ENCODE measurements at places on chromosomes 2 and 18.

- no peak for DNase-seq
Observed at GRCh38 chr2:199602896-199603717, 145.4 kb upstream of the SATB2 start.

GRCh38 chr2:236915726-236916125 lies 170.0 kb upstream of the COPS8 start:
- no peak for DNase-seq

DNA sequence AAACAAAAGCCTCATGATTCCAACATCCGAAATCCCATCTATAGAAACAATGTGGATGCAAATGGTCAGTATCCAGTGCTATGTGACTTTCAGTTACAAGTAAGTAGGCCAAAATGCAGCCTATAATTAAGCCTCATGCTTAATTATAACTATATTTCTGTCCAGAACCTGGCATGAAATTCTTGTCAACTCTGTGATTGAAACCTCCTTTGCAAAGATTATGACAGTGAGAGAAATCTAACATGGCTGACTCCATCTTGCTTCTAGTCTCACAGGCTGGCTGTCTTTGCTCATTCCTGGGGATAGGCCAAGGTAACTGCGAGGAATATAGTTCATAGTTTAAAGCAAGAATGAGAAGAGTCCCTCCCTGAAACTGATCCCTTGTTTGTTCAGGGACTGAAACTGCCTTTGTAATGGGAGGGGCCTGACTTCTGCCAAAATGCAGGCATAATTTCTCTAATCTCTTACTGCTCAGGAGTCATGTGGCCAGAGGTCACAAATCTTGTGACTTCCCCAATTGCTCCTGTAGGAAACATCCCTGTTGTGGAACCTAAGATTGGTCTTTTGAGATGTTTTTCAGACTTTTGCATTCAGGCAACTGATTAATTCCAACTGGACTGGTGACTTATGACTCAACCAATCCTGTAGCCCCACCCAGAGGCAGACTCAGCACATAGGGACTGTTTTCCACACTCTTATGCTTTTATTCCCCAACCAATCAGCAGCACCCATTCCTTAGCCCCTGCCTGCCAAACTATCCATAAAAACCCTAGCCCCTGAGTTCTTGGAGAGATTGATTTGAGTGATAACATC lies 84.5 kb upstream of the TLK1 start:
- peak; percentile 54 for DNase-seq

GRCh38 chr18:79770501-79770815 lies 27.3 kb upstream of the KCNG2 start:
- no peak for DNase-seq

DNA sequence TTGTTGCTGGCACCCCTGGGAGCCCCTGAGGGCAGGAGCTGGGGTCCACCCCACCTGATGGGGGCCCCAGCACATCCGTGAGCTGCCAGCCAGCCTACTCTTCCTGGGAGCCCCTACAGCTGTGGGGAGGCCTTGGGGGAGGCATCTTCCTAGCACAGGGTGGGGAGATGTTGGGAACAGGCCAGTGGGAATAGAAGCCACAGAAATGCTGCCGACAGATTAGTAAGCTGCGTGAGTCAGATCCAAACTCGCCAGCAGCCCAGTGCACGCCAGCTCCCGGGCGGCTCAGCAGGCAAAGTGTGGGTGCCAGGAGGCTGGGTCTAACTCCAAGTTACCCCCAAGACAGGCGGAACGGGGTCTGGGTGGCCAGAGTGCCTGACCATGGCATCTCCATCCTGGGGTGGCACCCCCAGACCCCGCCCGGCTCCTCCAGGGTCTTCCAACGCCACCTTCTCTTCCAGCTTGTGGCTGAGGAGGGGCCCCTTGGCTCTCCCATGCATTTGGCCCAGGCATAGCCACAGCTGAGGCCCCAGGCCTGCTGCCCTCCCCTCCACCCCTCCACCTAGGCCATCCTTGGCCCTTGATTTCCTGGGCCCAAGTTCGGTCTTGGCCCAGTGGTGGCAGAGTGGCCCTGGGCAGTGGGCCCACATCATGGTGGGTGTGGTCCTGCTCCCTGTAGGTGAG lies 15.3 kb downstream of the CROCC2 start:
- DNase-seq, result no peak

GRCh38 chr18:45923138-45923537 lies 44.0 kb downstream of the EPG5 start:
- no peak for DNase-seq

DNA sequence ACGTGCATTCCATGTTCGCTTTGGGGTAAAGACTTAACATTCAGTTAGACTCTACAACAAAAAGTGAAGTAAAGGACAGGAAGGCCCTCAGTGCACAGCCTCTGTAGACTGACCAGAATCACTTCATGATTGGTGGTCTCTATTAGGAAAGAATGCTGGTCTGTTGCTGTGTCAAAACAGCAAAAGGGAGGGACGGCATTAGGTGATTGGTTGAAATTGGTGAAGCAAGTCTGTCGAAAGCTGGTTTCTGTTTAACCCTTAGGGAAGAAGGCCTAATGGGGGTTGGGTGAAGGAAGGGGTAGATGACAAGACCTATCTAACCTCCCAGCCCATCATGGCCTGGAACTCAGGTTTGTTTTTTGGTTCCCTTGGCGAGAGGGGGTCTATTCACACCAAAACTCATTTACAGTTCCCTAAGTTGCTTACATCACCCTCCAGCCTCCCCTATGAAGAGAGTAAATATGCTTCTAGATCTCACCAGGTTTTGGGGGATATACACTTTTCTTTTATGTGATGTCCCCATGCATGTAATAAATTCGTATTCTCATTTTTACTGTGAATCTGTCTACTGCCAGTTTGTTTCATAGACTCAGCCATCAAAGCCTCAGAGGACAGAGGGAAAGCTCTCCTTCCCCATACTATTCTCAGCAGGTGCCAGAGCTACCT lies 65.6 kb downstream of the TMEM17 start:
- no peak for DNase-seq

DNA sequence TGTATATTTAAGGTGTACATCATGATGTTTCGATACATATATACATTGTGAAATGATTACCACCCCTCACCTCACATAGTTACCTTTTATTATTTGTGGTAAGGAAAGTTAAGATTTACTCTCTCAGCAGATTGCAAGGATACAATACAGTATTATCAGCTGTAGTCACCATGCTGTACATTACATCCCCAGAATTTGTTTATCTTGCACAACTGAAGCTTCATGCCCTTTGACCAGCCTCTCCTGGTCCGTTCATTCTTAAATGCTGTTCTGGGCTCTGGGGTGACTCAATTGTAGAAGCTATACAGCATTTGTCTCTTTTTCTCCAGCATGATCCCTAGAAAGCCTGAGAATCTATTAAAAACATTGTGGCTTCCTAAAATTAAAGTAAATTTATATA lies 90.8 kb downstream of the PTPRM start:
- DNase-seq, result no peak

- DNase-seq, result no peak
Observed at GRCh38 chr2:77520641-77521547, 1.3 kb downstream of the LRRTM4 start.

GRCh38 chr2:127811397-127812321 lies 688 bp upstream of the WDR33 start:
- no peak for DNase-seq

DNA sequence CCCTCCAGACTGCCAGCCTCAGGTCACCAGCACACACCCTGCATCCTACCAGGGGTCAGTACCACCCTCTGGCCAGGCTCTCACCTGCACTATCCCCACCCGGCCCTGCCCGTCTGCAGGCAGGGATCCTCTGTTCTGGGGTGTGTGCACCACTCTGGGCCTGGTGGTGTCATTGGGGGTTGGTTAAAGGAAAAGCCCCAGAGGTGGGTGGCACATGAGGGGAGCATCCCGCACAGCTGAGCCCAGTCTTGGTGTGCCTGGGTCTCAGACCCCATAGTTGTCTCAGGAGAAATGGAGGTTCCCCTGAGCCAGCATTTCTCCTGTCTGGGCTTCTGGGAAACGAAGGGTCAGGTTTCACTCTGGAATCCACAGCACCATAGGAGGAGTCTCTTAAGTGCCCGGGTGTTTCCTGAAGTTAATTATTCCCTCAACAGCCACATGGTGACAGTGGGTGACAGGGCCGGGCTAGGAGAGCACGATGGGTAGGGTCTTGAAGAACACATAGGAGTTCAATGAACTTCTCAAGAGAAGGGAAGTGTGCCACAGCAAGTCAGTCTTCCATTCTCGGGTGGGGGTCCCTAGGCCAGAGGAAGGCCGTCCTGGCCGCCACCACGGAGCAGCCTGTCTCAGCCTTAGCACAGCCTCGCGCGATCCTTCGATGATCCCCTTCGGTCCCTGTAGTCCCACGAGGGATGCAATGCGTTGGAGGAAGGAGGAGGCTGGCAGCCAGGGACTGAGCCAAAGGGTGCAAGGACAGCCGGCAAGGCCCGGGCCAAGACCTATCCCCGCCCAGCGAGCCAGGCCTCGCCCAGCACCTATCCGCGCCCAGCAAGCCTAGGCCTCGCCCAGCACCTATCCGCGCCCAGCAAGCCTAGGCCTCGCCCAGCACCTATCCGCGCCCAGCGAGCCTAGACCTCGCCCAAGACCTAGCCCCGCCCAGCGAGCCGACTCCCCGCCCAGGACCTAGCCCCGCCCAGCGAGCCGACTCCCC lies 1.1 kb upstream of the FARP2 start:
- DNase-seq, result peak; percentile 69

DNA sequence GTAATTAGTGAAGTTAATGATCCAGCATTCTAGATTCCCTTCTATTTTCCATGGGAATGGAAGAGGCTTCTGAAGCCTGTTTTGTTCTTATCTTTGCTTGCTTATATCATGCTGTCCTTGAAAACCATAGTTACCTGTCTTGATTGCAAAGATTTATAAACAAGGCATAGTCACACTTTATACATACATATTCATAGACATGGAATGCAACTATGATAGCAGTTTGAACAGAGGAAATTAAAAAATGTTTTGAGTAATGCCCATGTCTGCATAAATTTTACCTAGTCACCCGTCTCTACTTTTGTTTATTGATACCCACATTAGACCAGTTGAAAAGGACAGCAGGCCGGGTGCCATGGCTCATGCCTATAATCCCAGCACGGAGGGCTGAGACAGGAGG lies 289.0 kb downstream of the PTPRM start:
- DNase-seq, result no peak

GRCh38 chr2:214740867-214741395 lies 68.6 kb downstream of the BARD1 start:
- DNase-seq, result no peak

- no peak for DNase-seq
Observed at GRCh38 chr18:9193031-9193430, 56.5 kb downstream of the ANKRD12 start.

DNA sequence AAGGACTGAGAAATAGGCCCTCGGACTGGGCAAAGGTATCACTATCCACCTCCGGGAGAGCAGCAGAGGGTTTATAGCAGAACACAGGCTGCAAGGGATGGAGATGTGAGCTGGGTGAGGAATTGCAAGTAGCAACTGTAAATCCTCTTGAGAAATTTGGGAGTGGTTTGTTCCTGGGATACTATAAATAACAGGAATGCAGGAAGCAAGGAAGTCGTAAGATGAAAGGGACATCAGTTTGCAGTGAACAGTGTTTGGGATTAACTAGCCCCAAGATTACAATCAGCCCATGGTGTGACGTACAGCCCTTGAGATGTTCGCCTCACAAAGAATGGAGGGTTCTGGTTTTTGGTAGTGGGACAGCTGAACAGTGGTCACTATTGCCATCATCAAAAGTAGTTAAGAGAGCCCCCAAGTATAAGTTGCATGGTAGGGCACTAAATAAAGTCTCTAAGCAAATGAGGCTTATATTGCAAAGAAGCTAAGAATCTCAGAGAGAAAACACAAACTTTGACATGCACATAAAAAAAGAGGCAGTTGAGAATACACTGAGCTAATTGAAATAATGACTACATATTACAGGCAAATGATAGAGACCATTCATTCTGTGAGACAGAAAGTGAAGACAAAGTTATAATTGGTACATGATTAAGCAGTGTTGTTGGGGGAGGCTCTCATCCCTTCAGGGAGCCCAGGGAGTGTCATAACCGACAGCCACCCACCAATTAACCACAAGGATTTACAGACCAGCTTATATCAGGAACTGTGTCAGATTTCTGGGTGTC lies 362.5 kb upstream of the ACVR2A start:
- DNase-seq, result peak; percentile 70

GRCh38 chr2:212534336-212534735 lies 4.3 kb downstream of the ERBB4 start:
- DNase-seq, result no peak

DNA sequence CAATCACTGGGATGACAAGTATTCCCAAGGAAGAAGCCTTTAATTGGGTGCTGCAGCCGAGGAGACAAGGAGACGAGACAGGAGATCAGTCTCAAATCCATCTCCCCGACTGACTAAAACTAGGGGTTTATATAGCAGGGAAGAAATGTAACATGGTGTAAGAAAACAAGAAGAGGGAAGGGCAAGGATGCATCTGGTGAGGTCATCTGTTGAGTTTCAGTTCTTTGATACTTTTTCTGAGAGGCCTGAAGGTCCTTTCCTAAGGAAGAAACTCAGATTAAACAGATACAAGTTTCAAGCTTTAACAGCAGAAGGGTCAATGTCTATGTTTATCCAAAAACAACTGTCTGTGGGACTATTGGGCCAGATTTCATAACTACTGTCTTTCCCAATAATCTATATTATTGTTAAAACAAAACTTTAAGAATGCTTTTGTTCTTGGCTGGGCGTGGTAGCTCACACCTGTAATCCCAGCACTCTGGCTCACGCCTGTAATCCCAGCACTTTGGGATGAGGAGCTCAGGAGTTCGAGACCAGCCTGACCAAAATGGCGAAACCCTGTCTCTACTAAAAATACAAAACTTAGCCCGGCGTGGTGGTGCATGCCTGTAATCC lies 2.5 kb upstream of the PDCL3 start:
- DNase-seq, result peak; percentile 30

GRCh38 chr2:30230497-30231211 lies 680 bp upstream of the LBH start:
- DNase-seq, result peak; percentile 15

- DNase-seq, result no peak
Observed at GRCh38 chr2:200627110-200627770, 41.4 kb downstream of the AOX1 start.

DNA sequence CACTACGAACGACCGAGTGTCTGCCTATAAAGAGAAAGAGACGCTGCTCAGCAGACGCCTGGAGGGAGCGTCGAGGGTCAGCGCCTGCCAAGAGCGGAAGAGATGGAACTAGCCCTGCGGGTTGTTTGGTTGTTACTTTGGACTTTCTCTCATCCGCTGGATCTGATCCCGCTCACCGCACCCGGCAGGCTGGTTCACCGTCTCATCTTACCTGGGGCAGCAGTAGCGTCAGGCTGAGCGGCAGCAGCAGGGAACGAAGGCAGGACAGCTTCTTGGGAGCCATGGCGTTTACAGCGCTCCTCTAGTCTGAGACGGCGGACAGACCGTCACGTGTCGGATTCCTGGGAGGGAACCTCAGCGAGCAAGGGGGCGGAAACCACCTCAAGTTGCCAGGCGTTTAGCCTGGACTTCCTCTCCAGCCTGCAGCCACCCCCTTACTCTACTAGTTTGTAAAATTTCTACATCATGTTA lies 1.9 kb downstream of the GLB1L start:
- peak; percentile 62 for DNase-seq

DNA sequence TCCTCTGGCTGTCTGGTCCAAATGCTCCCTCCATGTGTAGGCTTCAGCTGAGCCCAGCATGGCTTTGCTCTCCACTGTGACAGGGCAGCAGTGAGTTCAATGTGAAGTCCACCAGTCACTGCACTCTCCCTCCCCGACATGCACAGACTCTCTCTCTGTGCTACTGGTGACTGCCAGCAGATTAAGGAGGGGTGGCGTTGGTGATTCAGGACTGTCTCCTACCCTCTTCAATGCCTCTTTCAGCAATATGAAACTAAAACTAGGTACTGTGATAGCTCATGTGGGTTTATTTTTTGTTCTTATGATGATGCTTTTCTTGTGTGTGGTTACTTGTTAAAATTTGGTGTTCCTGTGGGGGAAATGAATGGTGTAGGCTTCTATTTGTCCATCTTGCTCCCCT lies 201.0 kb upstream of the RBMS1 start:
- DNase-seq, result no peak

Measured in suppressor macrophage treated with lipopolysaccharide for 1 hour (primary cell).